Right atrium auricular region (tissue), 2 donors: ENCODE measurements at places on chromosomes 1 and 21. TPM values are rescaled to one million over a fixed set of nuclear protein-coding genes. Genes with fewer than 3 reads are reported as not detected.

Gene C1orf226
- 7.0 TPM for total RNA-seq

Gene SLAMF8
- 4.2 TPM for total RNA-seq

Gene CD1B
- total RNA-seq = not detected

GRCh38 chr1:111219557-111220286 lies 7.8 kb upstream of the CHI3L2 start:
- DNase-seq = no peak

DNA sequence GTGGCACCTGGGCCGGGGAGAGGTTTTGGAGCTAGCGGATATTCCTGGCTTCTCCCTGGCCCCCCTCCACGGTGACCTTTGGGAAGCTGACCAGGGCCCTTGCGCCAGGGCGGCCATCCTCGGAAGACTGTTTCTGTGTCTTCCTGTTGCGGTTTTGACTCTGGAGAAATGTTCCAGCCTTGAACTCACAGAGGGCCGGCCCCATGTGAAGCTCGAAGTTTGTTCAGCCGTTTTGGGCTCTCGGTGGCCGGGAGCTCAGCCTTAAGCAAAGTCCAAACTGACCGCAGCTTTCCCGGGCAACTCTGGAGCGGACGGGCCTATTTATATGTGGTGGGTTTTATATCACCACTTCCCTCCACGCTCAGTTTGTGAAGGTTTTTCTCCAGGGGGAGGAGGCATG lies 17.0 kb upstream of the WNT4 start:
- DNase-seq = no peak

- no peak for DNase-seq
These were observed 162.1 kb downstream of the HHAT start for GRCh38 chr1:210490781-210491180.

GRCh38 chr21:31115249-31115648 lies 77.0 kb upstream of the KRTAP19-8 start:
- DNase-seq = no peak

DNA sequence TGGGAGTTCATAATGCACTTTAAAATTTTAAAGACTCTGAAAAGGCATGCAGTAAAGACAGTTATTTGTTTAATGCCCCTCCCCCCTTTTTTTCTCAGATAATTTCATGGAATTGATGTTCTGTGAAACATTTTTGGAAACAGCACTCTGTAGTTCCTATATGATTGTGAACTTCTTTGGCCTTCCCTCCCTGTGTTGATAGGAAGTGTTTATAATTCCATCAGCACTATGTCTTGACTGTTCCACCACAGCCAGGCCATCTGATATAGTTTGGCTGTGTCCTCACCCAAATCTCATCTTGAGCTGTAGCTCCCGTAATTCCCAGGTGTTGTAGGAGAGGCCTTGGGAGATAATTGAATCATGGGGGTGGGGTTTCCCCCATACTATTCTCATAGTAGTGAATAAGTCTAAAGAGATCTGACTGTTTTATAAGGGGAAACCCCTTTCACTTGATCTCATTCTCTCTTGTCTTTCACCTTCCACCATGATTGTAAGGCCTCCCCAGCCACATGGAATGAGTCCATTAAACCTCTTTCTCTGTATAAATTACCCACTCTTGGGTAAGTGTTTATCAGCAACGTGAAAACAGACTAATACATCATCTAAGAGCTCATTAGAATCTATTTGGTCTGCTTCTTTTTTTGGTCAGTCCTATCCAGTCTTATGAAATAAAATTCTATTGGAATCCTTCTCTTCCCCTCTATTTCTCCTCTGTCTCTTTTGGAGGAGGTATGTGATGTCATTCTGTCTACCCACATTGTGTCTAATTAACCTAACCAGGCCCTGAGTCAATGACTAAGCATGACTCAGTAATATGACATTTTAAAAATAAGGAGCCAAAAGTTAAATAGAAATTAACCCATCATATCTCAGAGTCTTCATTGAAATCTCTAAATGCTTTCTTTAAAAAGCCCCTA lies 8.9 kb downstream of the CCDC185 start:
- no peak for DNase-seq

DNA sequence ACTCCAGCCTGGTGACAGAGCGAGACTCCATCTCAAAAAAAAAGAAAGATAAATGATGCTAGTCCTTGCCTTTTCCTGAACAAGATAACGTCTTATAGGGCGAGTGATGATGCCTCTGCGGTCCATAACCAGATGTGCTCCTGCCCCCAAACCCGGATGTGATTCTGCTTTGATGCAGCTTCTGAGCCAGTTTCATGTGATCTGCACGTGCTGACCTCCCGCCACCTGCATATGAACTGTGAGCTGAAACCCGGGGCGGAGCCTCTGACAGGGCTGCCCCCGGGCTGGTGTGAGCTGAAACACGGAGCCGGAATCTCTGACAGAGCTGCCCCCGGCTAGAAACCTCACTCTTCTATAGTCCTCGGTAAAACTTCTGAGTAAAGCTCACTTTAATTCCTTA lies 1.3 kb downstream of the KRTAP12-4 start:
- DNase-seq = no peak

GRCh38 chr1:17599291-17599953 lies 59.9 kb downstream of the ARHGEF10L start:
- DNase-seq = no peak

GRCh38 chr1:229870381-229870780 lies 196.7 kb upstream of the GALNT2 start:
- DNase-seq = no peak

GRCh38 chr1:113881661-113882060 lies 5.7 kb downstream of the BCL2L15 start:
- no peak for DNase-seq

DNA sequence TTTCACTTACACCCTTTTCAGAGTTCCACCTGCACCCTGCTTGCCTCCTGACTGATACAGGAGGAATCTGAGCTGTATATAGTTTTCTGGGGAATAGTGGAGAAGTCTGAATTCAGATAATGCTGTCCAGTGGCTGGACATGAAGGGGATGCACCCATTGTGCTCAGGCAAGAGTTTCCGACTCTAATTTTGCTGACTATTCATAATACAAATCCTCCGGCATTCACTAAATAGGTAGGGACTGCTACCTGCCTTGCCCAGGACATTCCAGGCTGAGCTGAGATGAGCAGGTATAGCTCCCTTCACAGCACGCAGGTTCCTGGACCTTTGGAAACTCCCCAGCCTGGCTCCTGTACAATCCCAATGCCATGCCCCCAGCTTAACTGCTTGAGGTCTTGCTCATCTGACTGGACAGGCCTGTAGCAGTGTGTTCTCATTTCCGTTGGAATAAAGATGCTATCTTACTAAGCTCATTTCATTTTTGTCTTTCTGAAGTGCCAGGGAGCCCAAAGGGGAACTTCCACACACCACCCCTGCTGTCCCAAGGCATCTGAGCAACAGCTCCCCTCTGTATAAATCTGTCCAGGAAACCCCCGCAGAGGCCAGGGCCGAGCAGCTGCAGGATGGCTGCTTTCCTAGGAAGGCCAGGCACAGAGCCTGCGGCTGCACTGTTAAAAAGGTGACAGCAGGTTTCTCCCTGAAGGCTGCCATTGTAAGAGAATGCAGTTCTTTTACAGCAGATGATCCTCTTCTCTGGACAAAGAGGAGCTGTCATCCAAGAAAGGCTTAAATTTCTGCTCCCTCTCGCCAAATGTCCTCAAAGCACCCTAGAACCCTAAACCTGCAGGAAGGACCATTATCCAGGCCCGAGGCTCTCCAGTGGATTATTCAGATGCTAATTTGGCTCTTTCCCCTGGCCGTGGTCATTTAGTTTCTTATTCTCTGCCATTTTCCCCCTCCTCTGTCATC lies 21.7 kb upstream of the VASH2 start:
- DNase-seq = no peak

GRCh38 chr1:115428676-115429075 lies 90.6 kb upstream of the NGF start:
- DNase-seq = no peak
